ENCODE measurements at places on chromosomes 7 and 10.

GRCh38 chr10:69866688-69867461 lies 65.2 kb downstream of the COL13A1 start:
- no peak for DNase-seq

- no peak for DNase-seq
Measured at GRCh38 chr10:47047577-47048525, 136.6 kb downstream of the PTPN20 start.

DNA sequence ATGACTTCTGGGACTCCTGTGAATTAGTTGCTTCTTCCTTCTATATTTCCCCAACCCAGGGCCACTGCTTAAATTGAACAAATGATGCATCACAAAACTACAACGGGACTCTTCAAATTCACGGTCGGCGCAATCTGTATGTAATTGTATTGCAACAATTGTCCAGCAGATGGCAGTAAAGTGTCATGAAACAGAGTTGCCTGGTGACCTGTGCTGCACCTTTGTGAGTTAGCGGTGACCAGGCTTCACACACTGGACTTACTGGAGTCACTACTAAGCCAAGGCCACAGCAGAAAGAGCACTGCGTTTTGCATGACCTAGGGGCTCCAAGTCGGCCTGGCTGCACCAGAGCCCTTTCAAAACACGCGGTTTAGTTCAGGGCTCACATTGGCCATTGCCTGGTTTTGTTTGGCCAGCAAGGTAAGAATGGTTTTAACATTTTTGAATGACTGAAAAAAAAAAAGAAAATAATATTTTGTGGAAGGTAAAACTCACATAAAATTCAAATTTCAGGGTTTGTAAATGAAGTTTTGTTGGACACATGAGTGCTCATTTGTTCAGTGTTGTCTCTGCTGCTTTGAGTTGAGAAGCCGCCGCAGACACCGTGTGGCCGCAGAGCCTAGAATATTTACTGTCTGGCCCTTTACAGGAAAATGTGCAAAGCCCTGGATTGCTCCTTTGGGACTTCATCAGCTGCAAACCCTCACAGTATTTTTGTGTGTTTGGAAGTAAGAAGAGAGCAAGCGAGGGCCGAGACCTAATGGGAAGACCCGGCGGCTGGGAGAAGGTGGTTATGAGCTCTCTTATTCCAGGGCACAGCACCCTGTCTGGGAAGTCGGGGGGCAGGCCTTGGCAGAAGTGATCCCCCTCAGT lies 23.2 kb upstream of the ZNF32 start:
- peak; percentile 2 for DNase-seq

- DNase-seq = no peak
Measured at GRCh38 chr10:110523736-110524135, 26.0 kb downstream of the DUSP5 start.

DNA sequence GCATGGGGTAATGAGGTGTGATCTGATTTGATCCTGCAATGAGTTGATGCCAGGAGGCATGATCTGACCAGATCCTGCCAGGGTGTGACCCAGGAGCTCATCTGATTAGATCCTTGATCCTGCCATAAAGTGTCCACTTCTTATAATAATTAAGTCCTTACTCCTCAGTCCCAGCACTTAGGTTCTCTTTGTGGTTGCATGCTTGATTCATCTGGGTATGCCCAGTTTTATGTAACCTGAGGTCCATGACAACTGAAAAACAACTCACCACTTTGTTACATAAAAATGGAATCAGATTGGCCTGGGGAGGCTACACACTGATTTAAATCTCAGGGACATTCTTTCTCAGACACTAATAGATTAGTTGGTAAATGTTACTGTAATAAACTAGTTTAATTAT lies 19.1 kb downstream of the ACADSB start:
- no peak for DNase-seq

- no peak for DNase-seq
Measured at GRCh38 chr10:3941676-3942075, 156.7 kb upstream of the KLF6 start.

DNA sequence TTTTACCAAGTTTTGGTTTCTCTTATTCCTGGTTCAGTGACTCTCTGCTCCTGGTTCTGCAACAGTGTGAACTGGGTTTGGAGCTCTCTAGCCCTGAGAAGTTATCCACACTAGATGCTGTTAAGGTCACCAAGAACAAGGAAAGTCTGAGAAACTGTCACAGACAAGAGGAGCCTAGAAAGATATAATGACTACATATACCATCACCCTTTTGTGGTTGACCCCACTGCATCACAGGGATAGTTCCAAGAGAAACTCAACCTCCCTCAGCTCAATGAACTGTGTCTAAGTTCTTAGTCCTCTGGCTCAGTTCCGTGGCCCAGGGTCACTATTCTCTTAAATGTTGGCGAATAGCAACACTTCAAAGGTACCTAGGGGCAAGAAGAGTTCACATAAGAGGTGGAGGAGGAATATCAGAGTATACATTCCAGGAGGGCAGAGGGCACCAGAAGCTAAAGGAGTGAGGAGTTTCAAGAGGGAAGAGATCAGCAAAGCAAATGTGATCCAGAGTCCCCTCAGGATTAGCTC lies 171.5 kb downstream of the BUB3 start:
- no peak for DNase-seq

DNA sequence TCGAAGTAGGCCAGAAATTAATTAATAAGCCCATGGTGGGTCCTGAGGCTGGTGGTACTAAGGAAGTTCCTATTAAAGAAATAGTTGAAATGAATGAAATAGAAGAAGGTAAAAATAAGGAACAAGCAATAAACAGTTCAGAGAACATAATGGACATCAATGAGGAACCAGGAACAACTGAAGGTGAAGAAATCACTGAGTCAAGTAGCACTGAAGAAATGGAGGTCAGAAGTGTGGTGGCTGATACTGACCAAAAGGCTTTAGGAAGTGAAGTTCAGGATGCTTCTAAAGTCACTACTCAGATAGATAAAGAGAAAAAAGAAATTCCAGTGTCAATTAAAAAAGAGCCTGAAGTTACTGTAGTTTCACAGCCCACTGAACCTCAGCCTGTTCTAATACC lies 36.0 kb downstream of the SLK start:
- no peak for DNase-seq

DNA sequence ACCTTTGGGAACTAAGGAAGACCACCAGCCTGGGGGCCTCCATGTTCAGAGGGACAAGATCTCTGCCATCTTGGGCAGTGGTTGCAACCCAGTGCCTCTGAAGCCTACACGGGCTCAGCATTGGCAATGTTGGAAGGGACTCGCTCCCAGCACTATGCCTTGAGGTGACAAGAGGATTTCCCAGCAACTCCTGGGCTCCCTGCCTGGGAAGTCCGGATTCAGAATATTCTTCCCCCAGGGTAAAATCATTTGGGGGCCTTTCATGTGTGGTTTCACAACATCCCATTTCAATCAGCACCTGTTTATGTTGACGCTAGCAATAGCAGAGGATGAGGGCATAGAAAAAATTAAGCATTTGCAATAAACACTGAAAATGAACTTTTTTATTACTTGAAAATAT lies 509.8 kb upstream of the MGMT start:
- DNase-seq = no peak

- DNase-seq = no peak
Measured at GRCh38 chr10:131127610-131128009, 183.9 kb downstream of the TCERG1L start.

GRCh38 chr10:64867501-64867962 lies 1346.3 kb downstream of the REEP3 start:
- DNase-seq = no peak

- no peak for DNase-seq
Measured at GRCh38 chr7:106871793-106872571, 6.9 kb downstream of the PIK3CG start.

GRCh38 chr7:51141451-51142003 lies 175.1 kb downstream of the COBL start:
- peak; percentile 10 for DNase-seq

DNA sequence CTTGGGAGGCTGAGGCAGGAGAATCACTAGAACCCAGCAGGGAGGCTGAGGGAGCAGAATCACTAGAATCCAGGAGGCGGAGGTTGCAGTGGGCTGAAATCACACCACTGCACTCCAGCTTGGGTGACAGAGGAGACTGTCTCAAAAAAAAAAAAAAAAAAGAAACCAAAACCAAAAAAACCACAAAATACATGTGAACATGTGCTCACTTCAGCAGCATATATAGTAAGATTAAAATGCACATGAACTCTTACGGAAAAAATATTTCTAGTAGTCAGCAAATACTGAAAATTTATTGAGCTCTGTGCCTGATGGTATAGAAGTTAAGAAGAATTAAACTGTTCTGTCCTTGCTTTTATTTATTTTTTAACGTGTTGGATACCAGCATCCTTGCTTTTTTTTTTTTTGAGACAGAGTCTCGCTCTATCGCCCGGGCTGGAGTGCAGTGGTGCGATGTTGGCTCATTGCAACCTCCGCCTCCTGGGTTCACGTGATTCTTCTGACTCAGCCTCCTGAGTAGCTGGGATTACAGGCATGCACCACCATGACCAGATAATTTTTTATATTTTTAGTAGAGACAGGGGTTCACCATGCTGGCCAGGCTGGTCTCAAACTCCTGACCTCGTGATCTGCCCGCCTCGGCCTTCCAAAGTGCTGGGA lies 9.6 kb upstream of the ZNF487 start:
- DNase-seq = no peak

GRCh38 chr10:48247680-48248079 lies 26.8 kb downstream of the FRMPD2 start:
- DNase-seq = no peak

DNA sequence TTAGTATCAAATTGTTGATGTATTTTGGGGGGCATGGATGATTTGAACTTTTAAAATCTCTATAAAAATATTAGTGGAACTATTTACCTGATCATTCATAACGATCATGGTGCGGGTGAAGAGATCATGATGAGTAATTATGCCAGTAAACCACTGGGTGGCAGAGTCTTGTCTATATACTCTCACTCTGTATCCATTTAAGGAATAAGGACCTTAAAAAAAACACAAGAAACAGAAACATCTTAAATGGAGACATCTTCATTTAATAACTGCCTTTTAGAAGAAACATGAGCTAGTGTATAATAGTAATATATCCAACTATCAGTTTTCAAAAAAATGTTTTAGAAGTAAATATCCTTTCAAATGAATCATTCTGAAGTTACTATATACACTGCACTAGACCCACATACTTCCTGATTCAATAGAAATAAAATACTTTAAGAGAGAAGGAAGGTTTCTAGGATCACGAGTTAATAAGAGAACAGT lies 84.0 kb downstream of the NRBF2 start:
- DNase-seq = no peak

GRCh38 chr10:100562008-100562672 lies 26.4 kb downstream of the HIF1AN start:
- peak; percentile 36 for DNase-seq

DNA sequence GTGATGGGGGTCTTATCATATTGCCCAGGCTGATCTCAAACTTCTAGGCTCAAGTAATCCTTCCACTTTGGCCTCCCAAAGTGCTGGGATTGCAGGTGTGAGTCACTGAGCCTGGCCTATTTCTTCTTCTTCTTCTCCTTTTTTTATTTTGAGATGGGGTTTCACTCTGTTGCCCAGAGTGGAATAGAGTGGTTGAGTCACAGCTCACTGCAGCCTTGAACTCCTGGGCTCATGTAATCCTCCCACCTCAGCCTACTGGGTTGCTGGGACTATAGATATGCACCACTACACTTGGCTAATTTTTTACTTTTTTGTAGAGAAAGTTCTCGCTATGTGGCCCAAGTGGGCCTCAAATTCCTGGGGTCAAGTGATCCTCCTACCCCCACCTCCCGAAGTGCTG lies 124.3 kb downstream of the SKIDA1 start:
- DNase-seq = no peak

DNA sequence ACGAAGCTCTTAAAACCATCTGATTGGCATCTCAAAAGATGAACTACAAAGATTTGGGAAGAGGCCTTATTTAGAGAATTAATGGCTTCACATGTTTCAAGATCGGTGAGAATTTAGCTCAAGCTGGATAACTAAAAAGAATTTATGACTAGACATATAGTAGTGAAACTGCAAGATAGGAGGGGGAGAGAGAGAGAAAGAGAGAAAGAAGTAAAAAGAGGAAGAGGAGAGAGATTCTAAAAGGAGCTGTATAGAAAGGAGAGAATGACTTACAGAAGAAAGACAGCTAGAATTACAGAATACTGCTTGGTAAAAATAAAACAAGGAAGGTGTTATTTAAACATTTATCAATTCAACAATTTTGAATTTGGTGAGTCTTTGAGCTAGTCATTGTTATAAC lies 592.3 kb downstream of the SH2D4B start:
- DNase-seq = no peak

- no peak for DNase-seq
Measured at GRCh38 chr7:28726555-28726954, 231.6 kb downstream of the TRIL start.

DNA sequence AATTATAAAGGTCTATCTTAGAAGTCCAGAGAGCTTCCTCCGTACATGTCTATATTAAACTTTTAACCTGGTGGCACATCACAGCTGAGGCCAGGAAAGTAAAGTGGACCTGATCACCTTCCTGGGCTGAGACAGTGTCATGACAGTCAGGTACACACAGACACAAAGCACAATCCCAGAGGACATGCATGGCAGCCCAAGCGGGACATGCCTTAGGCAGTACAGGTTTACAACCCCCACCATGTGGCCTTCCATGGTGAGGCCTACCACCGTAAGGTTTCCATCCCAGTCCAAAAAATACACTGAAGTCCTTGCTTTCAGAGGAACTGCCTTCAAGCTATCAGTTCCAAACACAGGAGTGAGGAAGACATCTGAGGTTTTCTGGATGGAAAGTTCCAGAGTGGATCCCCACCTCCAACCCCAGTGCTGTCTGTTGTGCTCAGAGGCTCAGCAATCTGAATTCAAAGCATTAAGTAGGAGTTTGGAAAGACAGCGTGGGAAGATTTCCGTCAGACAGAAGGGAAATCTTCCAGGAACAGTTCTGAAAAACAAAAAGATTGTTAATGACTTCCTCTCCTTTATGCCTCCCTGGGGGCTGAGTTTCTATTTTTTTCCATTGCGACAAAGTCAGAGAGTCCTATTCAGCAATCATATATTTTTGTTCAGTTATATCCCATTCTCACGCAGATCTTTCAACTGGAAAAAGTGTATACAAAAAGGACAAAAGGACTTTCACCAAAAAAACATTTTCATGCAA lies 20.1 kb downstream of the IFIT3 start:
- DNase-seq = no peak

- no peak for DNase-seq
Measured at GRCh38 chr7:2084781-2085505, 147.8 kb downstream of the MAD1L1 start.

DNA sequence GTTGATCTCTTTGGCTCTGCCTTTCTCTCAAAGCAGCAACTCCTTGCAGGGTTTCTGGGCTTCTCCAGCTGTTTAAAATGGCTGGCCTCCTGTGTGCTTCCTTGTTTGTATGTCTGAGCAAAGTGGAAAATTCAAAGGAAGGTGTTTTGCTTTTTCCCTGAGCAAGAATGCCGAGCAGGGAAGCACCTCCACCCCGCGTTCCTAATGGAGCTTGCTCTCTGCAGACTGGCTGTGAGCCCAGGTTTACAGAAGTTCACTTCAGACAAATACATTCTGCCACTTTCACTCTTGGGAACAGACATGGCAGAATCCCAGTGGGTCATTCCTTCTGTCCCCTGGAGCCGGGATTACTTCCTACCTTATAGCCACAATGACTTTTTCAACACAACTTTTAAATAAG lies 181.8 kb upstream of the AGK start:
- DNase-seq = peak; percentile 6

GRCh38 chr7:159142730-159143129 lies 1.9 kb downstream of the VIPR2 start:
- DNase-seq = no peak
